ENCODE measurements at places on chromosomes 11 and 22.

DNA sequence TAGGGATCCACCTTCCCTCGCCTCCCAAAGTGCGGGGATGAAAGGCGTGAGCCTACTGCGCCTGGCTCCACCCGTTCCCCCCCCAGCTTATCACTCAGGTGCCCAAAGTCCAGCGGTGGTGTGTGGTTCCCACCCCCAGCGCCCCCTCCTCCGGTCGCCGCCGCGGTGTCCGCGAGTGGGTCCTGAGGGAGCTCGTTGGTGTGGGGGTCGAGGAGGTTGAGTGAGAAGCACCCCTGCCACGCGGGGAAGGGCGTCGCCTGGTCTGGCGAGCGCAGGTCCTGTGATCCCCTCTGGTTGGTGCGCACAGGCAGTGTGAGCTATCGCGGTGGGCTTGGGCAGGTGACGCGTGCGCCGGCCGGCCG is 3900.6 kb upstream of the OR11H1 start:
- DNase-seq: no peak

GRCh38 chr11:8094656-8095055 is 13.6 kb downstream of the TUB start:
- DNase-seq: no peak

GRCh38 chr11:83836883-83837654 is 550.9 kb upstream of the CCDC90B start:
- DNase-seq: no peak

DNA sequence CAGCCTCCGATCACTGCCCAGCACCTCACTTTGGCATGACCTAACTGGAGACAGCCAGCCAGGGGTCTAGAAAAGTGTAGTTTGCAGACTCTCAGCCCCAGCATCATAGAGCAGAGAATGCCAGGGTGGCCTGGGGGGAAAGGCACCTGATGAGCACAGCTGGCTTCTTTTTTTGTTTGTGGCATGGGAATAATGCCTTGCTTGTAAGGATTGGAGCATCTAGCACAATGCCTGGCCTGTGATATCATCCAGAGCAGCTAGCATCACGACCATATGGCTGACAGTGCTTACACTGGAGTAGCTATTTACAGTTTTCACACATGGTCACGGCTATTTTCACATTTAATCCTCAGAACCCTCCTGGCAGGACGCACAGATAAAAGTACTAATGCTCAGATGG is 594.8 kb upstream of the B3GAT1 start:
- no peak for DNase-seq

GRCh38 chr11:118610773-118611432 is 3.5 kb downstream of the PHLDB1 start:
- DNase-seq: peak; percentile 37

GRCh38 chr11:21053466-21053865 is 384.1 kb downstream of the NELL1 start:
- DNase-seq: no peak

DNA sequence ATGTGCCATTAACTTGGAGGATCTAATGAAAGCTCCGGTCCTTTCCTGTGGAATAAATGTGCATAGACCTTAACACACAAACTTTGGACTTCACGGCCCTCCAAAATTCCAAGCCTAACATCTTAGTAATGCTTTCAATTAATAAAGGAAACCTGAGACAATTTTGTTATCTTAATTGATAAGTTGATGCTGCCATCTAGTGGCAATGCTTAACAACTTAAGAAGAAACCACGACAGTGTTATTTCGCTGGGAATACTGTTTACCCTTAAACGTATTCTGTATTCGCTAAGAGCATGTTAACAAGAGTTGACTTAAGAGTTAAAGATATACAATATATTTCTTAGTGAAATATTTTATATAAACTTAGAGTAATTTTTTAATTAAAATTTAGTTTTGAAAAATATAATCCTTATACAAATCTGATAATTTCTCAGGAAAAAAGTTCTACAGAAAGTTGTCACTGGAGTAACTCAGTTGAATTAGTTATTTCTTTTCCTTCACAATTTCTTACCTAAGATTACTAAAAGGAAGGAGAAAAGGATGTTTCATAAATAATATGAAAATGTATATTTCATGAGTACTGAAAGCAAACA is 35.0 kb upstream of the OR9G4 start:
- peak; percentile 4 for DNase-seq

DNA sequence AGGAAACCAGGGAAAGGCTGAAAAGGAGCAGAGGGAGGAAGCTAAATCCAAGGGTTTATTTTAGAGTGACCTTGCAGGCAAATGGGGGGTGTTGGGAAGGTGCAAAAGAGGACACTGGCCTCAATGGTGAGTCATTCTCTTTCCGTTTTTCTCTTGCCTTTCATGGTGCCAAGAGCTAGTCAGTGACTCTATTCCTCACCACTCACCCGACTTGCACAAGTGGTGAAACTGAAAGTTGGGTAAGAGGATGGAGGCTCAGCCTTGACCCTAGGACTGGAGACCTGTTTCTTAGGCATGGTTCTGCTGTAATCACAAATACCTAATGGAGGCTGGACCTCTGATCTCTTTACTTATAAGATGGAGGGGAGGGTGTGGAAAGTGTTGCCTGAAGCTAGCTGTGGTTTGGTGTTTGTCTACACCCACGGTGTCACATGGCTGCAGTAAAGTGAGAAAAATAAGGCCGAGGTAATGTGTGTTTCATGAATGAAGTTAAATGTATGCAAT is 67.3 kb upstream of the CREB3L1 start:
- no peak for DNase-seq

DNA sequence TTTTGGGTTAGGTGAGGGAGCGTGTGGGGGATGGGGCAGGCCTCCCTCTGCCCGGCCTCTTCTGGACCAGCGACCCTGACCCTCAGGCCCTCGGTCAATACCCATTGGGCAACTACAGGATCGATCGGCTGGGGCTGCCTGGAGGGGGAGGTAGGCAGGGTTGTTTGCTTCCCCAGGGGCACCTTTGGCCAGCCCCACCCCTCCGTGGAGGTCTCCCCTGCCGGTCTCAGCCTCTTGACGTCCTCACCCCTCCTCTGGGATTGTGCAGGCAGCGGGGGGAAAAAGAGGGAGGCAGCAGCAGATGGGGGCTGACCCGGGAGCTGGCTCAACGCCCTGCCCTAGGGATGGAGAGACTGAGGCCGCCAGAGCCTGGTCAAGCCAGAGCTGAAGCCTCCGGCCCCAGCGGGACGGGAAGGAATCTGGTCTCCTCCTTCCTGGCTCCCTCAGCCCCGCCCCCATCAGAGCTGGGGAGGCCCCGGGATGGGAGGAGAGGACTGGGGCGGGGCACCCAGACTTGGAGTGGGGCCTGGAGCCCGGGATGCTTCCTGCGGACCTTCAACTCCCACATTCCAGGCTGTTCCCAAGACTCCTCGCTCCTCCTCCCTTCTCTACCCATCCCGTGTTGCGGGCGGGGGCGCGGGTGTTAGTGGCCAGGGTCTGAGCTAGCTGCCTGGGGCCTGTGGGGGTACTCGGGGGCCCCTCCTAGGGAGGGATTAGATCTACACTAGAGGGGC is 14.4 kb upstream of the CDC42EP1 start:
- DNase-seq: no peak
